Neural crest cell (in vitro differentiated cells): ENCODE measurements at places on chromosomes 3 and 15. TPM values are rescaled to one million over a fixed set of nuclear protein-coding genes. Genes with fewer than 3 reads are reported as not detected.

Gene IGF1R
- total RNA-seq = 67.6 and 70.3 TPM in 2 replicates

Gene TMCO5A
- not detected in 2 replicates for total RNA-seq

Gene STX19
- not detected in 2 replicates for total RNA-seq

Gene GOLGA6L4
- 2.0 and 2.1 TPM in 2 replicates for total RNA-seq

Gene CKMT1A
- total RNA-seq = 4.9 and 5.3 TPM in 2 replicates

Gene CPB1
- not detected in 2 replicates for total RNA-seq

Gene SAMMSON
- not detected in 2 replicates for total RNA-seq

Gene CFAP100
- 1.1 and 1.7 TPM in 2 replicates for total RNA-seq

Gene ZMYND10
- 2.3 and 2.5 TPM in 2 replicates for total RNA-seq

GRCh38 chr15:88736204-88736603 lies 67.0 kb upstream of the ACAN start:
- no peak for DNase-seq

- no peak for DNase-seq
These were observed 23.3 kb upstream of the LMOD3 start for GRCh38 chr3:69145688-69146087.

DNA sequence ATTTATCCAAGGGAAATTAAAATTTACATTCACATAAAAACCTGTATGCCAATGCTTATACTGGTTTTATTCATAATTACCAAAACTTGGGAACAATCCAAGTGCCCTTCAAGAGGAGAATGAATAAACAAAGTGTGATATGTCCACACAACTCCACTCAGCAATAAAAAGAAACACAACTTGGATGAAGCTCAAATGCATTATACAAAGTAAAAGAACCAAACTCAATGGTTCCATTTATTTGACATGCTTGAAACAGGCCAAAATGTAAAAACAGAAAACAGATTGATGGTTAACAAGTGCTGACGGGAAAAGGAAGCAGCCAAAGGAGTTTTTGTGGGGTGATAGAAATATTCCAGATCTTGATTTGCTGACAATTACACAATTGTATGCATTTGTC lies 23.5 kb downstream of the OCA2 start:
- DNase-seq = no peak

DNA sequence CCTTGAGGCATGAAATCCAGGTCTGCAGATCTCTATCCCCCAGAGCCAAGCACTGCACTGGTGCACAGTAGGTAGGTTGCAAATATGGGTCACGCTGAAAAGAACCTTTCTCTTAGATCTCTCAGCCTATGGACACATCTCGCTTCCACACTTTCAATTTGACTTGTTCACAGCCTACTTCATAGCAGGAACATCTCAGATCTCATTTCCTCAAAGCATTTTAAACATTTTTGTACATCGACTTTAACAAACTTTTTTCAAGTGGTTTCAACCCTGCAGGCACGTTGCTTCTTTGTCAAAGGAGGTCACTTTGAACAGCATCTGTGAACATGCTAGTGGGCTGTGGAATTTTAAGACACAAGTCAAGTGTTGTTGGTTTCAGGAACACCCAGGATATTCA lies 76.0 kb downstream of the SLC12A8 start:
- no peak for DNase-seq

DNA sequence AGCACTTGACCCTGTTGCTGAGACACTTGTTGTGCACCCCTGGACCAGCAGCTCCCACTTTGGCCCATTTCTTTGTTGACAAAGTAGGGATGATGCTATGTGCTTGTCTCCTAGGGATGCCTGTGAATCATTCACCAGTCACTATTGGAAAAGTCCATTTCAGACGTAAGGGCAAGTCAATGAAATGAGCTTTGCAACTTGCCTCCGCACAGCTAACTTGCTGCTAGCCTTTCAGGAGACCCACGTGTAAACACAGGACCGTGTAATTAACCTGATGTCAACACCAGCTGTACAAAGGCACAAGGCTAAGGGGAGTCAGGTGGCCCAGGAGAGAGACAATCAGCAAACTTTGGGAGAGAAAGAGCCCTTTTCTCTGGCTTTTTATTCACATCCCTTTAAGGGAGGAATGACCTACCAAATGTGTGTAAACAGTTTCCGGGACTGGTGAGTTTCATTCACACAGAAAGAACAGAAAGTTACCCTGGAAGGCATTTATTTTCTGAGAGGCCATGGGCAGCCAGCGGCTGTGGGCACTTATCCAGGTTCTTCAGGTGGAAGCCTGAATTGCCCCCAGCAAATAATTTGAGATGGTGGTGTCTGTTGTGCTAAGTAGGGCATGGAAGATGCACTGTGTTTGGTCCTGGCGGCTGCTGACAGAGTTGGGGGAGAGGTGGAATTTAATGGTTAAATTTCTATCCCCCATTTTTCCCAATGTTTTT lies 54.0 kb downstream of the TIPARP start:
- DNase-seq = no peak

DNA sequence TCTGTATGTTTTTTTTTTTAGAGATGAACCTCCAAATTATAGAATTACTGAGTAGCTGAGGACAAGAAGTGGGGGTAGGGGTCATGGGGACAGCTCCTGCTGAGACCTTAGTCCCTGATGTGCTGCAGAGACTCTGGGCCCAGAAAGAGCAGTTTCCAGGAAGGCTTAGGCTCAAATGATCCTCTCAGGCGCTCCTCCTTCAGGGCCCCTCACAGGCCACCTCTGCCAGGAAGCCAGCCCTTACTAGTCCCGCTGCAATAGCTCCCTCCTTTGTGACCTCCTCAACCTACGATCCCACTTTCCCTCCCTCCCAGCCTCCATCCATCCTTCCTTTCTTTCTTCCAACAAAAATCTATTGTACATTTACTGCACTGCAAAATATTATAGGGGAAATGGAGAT lies 24.6 kb downstream of the SLC28A1 start:
- DNase-seq = no peak

DNA sequence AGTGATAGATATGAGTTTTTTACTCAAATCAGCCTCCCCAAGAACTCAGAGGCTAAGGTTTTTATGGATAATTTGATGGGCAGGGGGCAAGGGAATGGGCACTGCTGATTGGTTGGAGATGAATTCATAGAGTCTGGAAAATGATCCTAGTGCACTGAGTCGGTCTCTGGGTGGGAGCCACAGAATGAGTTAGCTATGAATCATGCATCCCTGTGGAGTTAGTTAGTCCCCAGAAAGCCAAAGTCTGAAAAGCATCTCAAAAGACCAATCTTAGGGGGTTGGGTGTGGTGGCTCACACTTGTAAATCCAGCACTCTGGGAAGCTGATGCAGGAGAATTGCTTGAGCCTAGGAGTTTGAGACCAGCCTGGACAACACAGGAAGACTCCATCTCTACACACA lies 516.1 kb downstream of the AGBL1 start:
- no peak for DNase-seq

DNA sequence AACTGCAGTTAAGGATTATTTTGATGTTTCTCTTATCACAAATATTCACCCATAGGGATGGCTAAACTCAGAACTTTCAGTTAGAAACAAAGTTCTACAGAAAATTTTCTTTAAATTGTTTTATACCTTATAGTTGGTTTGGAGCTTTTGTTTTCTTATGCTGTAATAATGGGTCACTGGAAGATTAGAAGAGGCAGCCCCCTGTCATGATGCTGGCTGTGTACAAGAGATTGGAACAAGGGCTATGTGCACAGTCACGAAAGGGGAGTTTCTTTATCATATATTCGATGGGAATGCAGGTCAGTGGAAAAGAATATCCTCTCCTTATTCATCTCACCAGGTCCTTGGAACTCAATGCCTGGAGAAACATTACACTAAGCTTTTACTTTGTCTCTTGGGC lies 12.0 kb upstream of the CPA3 start:
- no peak for DNase-seq

GRCh38 chr15:28962851-28963710 lies 77.3 kb downstream of the APBA2 start:
- DNase-seq = no peak

DNA sequence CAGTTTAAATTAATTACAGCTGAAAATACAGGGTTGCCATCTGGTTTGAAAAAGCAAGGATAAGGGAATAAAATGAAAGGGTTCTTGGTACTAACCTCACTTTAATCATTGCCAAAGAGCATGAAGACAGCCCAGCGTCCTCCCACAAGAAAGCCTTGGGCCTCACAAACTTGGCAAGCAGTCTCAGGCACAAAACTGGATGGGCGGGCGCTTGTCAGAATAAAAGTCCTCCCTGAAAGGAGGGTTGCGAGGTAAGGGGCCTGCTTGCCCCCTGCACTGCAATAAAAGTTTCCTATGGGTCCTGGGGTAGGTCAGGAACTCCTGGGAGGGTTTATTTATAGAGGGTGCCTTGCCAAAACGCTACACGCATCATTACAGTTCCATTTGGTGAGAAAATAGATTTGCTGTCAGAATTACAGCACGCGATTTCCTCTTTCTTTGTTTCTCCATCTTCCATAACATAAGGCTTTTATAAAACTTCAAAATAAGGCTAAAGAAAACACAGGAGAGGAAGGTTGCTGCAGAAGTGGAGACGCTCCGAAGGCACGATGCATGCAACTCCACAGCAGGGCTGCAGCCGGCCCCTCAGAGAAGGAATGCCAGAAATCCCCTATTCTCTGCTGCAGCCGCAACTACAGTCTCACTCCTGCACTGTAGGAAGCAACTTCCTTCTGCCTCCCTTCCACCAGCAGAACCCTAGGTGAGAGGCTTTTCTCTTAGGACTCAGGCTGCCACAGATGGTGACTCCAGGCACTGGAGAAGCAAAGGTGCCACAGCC lies 61.3 kb downstream of the VGLL4 start:
- no peak for DNase-seq
